Bone marrow (tissue), 2 donors: ENCODE measurements at places on chromosomes 7 and 10.

DNA sequence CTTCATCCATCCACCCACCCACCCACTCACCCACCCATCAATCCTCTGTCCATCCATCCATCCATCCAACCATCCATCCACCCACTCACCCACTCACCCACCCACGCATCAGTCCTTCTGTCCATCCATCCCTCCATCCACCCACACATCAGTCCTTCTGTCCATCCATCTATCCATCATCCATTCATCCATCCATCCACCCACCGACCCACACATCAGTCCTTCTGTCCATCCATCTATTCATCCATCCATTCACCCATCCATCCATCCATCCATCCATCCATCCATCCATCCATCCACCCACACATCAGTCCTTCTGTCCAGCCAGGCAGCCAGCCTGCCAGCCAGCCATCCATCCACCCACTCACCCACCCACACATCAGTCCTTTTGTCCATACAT, 15.8 kb upstream of the GRIFIN start:
- no peak for DNase-seq

DNA sequence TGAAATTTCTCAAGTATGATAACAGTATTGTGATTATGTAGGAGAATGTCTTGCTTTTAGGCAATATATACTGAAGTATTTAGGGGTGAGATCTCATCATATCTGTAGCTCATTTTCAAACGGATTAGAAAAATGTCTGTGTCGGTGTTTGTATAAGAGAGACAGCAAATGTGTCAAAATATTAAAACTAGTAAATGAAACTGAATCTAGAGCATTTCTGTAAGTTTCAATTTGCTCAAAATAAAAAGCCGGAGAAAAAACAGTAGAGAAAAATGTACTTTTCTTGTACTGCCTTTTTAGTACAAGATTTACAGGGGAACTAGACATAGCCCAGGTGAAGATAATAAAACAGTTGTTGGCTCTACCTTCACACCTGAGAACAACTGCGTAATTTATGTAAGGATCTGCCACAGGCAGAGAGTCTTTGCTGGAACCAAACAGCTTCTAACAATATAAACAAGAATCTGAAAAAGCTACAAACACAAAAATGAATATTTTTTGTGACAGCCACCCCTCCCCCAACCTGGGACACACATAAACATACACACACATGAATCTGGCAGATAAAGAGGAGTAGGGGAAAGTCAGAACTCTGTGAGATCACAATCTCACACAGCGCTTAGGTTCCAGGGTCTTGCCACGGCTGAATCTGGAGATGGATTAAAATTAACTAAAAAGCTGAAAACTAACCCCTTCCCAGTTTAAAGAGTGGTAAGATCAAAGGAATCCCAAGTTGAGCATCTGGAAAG, 153.3 kb downstream of the AVL9 start:
- no peak for DNase-seq

DNA sequence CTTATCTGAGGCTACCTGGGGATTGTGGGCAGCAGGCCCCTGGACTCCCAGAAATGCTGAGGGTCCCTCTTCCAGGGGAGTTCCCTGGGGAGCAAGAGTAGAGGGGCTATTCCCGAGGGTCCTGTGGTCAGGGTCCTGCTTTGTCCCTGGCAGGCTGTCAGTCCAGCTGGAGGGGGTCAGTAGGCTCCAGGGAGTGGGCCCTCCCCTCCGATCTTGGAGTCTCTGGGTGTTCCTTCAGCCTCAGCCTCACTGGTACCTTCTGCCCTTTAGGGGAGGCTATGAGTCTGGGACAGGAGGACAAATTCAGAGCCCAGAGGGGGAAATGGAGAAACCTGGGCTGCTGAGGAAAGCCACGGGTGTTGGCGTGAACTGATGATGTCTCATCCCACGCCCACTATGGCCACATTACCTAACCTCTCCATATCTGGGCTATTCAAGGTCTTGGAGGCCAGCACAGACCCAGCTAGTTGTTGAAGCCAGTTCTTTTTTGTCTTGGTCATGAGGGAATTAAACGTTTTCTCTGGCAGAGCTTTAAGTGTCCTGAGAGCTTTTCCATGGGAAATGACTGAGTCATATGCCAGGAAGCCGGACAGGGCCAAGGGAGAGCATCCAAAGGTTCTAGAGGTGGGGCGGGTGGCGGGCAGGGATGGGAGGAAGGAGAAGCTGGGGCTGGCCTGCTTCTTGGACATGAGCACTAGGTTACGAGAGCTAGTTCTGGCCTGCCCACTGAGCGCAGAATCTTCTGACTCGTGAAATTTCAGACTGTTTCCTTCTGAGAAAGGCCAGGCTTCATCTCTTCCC, 6.2 kb downstream of the CALHM2 start:
- no peak for DNase-seq

- DNase-seq = no peak
Measured at GRCh38 chr7:139131601-139132041, 22.1 kb upstream of the ZC3HAV1 start.

DNA sequence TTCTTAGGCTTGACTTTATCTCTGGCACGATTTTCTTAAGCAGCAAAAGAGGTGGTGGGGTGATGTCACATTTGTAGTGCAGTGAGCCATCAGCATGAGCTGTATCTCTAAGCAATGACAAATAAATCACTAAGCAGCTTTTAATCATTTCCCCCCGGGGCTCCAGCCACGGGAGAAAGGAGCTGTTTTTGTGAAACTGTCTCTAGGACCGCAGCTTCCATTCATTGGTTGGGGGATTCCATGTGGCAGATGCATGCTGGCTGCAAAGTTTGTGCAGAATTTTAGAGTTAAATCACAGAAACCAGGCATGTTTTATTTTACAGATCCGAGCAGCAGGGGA, 464 bp downstream of the KIAA1217 start:
- DNase-seq = no peak

- no peak for DNase-seq
Measured at GRCh38 chr10:125878957-125879835, 1.9 kb downstream of the DHX32 start.

- no peak for DNase-seq
Measured at GRCh38 chr7:3301831-3302618, 973 bp downstream of the SDK1 start.

DNA sequence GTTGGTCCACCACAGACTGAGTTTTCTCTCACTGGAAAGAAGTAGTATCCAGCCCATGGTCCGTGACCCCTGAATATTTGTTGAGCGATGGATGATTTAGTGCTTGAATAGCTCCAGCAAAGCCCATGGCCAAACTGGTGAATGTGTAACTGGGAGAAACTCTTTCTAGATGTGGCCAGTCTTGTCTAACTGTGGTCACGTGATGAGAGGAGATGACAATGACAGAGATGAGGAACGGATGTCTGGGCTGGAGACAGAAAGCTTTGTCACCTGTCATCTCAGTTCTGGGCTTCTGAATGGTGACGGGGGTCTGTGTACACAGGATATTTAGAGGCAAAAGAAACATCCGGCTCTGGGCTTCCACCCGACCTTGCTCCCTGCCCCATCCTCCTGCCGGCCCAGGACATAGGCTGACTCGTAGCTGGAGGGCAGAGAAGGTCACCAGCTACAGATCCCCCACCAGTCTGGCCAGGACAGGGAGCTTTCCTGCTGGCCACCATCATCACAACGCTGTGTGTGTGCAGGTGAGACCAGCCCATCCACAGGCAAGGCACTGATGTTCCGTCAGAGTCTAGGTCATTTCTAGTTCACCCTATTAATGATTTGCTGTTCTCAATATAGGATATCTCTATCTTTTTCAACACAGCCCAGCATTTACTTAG, 152.5 kb upstream of the TNS3 start:
- DNase-seq = no peak

DNA sequence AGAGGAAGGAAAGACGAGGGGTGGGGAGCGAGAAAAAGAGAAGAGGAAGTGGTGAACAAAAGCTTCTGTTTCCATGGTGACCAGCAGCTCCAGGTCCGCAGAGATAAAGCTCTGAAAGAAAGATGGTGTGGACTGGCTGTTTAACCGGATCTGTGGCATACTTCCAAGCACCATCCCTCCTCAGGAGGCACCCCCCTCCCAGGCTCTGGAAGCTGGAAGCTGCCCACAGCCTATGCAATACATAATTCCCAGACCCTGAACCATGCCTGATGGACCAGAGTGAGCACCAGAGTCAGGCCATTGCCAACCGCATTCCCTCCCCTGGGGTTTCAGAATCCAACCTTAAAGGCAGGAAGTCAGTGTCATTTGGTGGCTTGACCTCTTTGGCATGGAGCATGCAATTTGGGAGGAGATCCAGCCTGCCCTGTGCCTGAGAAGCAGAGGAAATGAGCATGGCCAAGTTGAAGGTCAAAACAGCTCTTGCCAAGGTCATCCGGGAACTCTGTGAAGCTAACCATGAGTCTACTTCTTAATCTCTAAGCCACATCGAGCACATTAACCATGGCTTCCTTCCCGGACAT, 22.2 kb upstream of the CPXM2 start:
- DNase-seq = no peak

DNA sequence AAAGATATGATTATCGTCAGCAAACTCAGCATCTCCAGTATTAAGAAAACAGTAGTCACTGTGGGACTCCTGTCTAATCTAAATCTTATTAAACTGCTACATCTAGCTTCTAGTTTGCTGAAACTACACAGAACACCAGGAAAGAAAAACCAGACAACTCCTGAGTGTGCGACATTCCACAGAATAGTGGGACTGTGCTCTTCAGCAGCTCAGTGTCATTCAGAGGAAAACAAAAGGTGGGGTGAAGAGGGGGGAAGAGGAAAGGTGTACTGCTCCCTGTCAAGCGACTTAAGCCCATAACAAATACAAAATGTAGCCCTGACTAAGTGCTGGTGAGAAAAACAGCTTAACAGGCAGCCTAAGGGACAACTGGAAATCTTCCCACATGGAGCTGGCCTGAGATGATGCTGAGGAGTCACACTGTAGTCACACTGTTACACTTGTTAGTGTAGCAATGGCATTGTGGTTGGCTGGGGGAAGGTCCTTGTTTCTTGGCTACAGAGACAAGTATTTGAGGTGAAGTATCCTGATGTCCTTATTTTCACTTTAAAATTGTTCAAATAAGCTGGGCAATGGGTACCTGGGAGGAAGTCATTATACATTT, 135.5 kb downstream of the USP6NL start:
- DNase-seq = no peak

- DNase-seq = no peak
Measured at GRCh38 chr10:57145548-57145947, 784.5 kb upstream of the ZWINT start.

GRCh38 chr10:101063548-101064414, 2.0 kb downstream of the KAZALD1 start:
- DNase-seq = no peak

GRCh38 chr7:99365318-99366141, 9.0 kb upstream of the ARPC1B start:
- DNase-seq = no peak

DNA sequence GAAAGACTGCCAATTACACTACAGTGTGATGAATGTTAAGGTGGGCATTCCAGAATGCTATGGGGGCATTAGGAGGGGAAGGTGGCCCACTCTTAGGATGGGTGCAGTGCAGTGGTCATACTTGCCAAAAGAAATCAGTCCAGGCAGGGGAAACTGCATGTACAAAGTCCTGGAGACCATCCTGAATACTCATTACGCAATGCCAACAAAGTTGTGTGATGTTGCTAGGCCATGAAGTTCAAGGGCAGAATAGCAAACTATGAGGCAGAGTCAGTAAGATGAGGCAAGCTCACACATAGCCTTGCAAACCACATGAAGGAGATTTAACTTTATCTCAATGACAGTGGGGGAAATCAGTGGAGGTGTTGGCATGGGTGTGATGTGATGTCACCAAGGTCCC, 49.8 kb upstream of the SLC35B4 start:
- no peak for DNase-seq

- DNase-seq = no peak
Measured at GRCh38 chr7:51430480-51431086, 114.0 kb upstream of the COBL start.

DNA sequence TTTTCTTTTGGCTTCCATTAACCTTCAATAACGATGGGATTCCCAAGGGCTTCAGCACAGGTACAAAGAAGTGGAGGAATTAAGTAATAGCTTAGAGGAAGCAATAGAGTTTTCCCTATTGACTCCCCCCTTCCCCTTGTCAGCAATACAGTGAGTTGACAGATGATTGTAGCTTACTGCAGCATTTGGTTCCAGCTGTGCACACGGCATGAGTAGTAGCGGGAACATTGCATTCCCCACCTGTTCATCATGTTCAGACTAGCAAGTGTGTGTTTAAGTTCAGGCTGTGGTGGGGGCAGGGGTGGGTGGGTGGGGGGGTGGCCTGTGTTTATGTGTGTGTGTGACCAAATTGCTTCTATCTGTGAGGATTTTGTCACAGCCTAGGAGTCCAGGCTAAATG, 4.6 kb upstream of the ADRA2A start:
- no peak for DNase-seq

DNA sequence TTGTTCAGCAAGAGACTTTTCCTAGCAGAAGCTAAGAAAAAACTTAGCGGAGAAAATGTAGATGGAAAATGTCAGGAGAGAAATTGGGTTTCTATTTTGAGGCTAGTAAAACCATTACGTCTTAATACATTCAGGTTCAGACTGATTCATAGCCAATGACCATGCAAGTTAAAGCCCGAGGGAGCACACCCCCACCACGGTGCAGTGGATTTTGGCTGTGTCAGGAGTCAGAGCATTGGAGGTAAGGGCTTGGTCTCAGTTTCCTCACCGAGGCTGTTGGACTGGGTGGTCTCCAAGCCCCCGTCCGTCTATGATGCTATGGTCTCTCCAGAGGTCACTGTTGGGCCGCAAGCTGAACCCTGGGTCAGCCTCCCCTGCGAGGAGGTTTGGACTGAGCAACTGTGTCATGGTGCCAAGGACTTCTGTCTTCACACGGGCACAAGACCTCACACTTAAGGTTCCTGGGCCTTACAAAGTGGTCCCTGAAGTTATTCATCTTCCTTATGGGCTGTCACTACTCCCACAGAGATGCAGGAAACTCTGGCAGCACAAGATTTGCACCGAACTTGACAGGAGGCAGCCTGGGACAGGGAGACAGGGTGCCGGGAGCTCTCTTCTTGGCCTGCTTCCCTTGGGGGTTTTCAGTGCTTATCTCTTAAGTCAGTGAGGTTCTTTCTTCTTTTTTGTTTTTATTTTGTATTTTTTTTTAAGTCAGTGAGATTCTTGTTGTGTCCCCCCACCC, 186.8 kb downstream of the PHTF2 start:
- DNase-seq = no peak

- no peak for DNase-seq
Measured at GRCh38 chr7:50454968-50455367, 4.8 kb upstream of the FIGNL1 start.

DNA sequence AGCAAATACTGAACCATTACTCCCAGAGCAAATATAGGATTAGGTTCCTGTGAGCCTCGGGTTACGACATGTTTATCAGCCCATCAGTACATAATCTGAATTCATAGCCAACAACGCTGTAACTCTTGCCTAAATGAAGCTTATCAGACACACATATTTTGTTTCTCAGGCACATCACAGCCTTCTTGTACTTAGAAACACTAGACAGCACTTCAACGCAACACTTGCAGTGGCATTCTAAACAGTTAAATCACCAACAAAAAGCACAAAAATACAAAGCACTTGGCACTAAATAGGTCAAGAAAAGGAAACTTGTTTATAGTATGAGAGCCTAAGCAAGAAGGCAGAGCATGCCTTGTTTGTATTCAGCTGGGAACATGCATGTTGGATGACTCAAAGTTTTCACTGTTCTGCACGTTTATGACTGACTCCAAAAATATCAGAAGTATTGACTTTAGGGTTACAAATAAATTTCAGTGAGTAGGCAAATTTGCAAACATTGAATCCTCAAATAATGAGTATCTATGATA, 75.0 kb downstream of the VPS50 start:
- DNase-seq = no peak
